Osteoblast (primary cell): ENCODE measurements at places on chromosomes 6 and 20. TPM values are rescaled to one million over a fixed set of nuclear protein-coding genes. Genes with fewer than 3 reads are reported as not detected.

Gene SPATS1
- total RNA-seq = not detected in 2 replicates

Gene OR2H2
- not detected in 2 replicates for total RNA-seq

Gene CST7
- total RNA-seq = not detected in 2 replicates

Gene PTGIS
- total RNA-seq = 33.6 and 89.8 TPM in 2 replicates

Gene FBXL4
- 18.8 and 21.8 TPM in 2 replicates for total RNA-seq

Gene FAM162B
- 0.36 TPM in 1 of 2 replicates, not detected in the other for total RNA-seq

Gene BPIFB4
- not detected in 2 replicates for total RNA-seq

Gene VGLL2
- total RNA-seq = not detected in 2 replicates

Gene ZBTB46
- under 0.01 and 0.36 TPM in 2 replicates for total RNA-seq

Gene RNF182
- total RNA-seq = 3.3 and 4.4 TPM in 2 replicates

Gene SRMS
- not detected in 2 replicates for total RNA-seq

Gene NAPB
- total RNA-seq = 9.4 and 14.1 TPM in 2 replicates

Gene SIRPG
- not detected in 2 replicates for total RNA-seq

Gene BHLHE23
- total RNA-seq = not detected in 2 replicates

Gene PLEKHG1
- total RNA-seq = 0.36 and 0.88 TPM in 2 replicates

Gene RIPOR3
- total RNA-seq = 1.1 and 2.4 TPM in 2 replicates

Gene SEL1L2
- total RNA-seq = not detected in 2 replicates

Gene HSPA1A
- 33.3 and 36.9 TPM in 2 replicates for total RNA-seq
